ENCODE measurements at places on chromosomes 4 and X.

DNA sequence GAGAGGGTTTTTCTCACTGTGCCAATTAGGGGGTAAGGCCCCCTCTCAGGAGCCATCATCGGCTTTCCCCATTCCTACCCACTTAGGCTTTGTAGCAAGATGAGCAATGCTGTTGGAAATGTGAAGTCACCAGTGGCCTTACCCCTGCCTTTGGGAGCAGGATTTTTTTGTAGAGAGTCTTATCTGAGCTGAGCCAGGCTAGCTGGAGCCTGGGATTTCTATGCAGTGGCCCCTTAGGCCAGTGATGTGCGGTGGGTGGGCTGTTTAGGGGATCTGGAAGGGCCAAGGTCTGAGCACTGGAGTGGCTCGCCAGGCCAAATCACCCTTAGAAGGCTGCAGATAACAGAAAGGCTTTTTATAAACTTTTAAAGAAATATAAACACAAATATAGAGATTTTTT, 4.2 kb downstream of the CXorf65 start:
- no peak for DNase-seq

GRCh38 chrX:39814391-39814790, 283.4 kb downstream of the BCOR start:
- DNase-seq: peak; percentile 31

GRCh38 chrX:46268412-46268811, 276.8 kb downstream of the ZNF674 start:
- no peak for DNase-seq

DNA sequence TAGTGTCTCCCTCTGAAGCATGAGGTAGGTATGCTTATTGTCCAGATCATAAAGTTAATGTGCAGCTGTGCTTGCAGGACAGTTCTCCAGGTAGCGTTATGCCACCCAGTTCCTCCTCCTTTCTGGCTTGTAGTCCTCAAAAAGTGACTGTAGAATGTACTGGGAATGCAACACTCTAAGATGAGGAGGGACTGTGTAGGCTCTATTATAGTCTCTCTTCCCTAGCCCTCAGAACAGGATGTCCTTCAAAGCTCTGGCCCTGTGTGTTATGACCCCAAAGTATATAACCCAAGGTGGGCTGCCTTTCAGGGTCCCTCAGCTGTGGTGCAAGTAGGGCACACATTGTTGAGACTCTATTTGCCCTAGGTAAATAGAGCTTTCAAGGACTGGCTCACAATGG, 20.8 kb upstream of the MANBA start:
- DNase-seq: no peak

- no peak for DNase-seq
Observed at GRCh38 chrX:30302956-30303355, 6.2 kb downstream of the NR0B1 start.

DNA sequence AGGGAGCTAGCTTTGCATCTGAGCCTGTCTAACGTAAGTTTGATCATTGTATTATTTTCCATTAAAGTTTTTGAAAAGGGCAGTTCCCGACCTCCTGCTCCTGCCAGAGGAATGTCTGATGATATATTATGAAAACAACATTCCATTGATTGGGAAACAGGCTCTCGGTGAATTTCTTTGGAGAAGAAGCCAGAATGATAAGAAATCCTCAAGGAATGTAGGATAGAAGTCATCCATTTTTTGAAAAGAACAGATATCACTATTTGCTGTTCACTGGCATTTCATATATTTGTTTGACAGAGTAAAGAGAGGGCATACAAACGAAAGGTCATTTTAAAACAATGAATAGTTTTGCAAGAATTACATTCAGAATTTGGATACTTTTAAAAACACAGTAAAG, 781.0 kb upstream of the HTR2C start:
- DNase-seq: no peak

GRCh38 chrX:4905576-4905975, 1192.1 kb upstream of the PRKX start:
- DNase-seq: no peak

DNA sequence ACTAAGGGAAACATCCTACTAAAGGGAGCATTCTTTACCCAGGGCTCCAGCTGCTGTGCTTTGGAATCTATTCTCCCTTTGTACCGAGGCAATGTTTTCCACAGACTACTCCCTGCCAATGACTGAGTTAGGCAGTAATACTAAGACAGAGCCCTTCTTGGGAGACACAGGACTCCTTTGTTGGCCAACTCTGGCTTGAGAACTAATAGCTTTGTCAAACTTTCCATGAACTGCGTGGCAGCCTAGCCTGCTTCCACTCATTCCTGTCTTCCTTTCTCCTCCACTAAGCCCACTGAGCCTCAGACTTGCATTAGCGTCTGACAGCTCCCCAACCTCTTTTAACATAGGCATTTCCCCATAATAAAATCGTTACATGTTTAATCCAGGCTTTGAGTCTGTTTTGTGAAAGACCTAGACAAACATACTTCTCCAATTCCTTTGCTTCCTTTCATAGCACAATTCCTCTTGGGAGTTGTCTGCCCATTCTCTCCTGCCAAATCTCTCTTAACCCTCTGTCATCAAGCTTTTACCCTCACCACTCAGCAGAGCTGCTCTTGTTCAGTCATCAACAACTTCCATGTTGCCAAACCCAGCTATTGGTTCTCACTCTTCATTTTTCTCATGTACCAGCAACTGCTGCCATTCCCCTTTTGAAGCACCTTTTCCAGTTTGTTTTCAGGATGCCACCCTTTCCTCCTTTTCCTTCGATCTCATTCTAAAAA, 300.3 kb upstream of the IGFBP7 start:
- no peak for DNase-seq

DNA sequence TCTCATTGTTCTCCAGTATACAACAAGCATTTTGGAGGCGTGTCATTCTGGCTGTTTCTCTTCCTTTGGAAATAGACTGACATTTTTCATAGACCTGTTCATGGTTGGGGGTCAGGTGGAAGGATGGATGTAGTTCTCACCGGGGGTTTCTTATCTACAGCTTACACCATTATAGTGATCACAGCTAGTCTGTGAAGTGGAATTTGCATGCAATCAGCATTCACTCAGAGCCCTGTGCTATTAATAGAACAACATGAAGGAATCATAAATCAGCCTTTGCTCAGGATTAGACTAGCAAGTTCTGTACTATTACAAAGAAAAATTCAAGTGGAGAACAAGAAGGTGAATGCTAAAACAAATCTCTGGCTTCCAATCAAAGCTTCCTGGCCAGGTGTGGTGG, 132.6 kb upstream of the PUDP start:
- no peak for DNase-seq

DNA sequence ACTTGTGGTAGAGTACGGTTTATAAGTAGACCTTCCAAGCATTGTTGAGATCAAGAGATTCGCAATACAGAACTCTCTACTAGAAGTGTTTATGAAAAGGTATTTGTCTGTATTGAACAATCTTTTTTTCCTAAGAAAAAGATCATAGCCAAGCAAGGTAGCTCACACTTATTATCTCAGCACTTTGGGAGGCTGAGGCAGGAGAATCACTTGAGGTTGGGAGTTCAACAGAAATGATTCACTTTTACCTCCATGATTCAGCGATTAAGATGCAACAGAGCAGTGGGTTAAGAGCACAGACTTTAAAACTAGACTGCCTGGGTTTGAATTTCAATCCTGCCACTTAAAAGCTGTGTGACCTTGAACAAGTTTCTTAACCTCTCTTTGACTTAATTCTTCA, 74.3 kb downstream of the TMEM156 start:
- DNase-seq: no peak

GRCh38 chrX:12681047-12681446, 110.2 kb upstream of the PRPS2 start:
- DNase-seq: no peak

GRCh38 chrX:76159453-76159852, 13.4 kb upstream of the PBDC1 start:
- DNase-seq: no peak

DNA sequence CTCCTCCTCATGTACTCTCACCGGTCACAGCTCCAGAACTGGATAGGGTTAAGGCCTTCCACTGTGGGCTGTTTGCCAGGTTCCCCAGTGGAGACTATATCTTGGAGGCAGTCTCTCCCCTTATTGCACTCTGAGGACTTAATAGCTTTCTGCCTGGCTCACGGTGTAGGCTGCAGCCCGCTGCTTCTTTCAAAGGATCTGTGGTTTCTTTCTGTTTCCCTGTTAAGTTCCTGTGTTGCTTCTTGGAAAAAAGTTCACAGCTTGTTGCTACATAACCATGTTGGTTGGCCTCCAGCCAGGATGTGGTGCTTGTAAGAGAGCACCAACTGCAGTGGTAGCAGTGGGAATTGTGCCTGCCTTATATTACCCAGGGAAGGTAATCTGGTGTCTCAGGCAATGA, 24.9 kb upstream of the ZDHHC15 start:
- DNase-seq: no peak

- no peak for DNase-seq
Observed at GRCh38 chr4:148998719-148999118, 556.5 kb upstream of the NR3C2 start.

Data from T-cell (primary cell).